ENCODE measurements at places on chromosomes 11 and 22.

DNA sequence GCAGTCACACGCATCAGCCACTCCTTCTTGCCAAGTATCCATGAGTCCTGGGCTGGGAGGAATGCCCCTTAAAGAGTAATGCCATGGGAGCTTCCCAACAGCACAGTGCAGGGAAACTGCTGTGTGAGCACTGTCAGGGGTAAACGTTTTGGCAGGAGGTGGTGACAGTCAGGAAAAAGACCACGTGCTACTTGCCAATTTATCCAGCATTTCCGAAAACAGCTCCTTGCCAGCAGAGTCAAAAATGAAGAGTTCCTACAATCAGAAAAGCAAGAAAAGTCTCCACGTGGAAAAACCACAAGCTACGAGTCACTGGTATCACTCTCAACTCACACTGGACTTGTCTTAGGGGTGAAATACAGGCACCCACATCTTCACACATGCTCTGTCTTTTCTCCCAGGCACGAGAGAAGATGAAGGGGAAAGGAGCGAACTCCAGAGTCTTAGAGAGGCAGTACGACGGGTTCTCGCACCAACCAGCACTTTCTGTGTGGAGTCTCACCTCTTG, 9.9 kb downstream of the IFT27 start:
- H3K27ac ChIP-seq, result no peak overlapping the region
- DNase-seq, result no peak
- H3K36me3 ChIP-seq, result peaks cover 50% of the 10 kb centered on the region
- H3K4me1 ChIP-seq, result peaks cover 15% of the 10 kb centered on the region

DNA sequence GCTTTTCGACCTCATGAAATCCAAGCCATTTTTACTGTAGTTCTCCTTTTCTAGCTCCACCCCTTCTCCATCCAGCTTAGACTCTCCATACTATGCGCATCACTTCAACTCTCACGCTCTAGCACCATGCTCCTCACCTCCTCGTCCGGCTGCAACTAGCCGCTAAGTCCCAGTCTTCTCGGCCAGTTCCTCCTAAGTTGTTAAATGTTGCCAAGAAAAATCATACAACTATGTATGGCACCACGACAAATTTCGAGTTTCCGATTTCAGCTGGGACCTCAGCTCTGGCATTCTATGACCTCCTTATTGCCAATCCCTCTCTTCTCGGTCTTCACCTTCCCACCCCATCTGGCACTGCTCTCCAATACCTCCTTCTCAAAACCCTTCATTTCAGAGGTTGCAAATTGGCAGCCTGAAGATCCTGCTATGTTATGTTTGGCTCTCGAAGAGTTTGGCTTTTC, 1.0 kb downstream of the ZNF70 start:
- peak overlapping the region; percentile 89 for H3K4me3 ChIP-seq
- DNase-seq, result no peak
- H3K4me1 ChIP-seq, result peaks cover 34% of the 10 kb centered on the region
- H3K27me3 ChIP-seq, result peaks cover 6% of the 10 kb centered on the region
- no peak overlapping the region for H3K27ac ChIP-seq

DNA sequence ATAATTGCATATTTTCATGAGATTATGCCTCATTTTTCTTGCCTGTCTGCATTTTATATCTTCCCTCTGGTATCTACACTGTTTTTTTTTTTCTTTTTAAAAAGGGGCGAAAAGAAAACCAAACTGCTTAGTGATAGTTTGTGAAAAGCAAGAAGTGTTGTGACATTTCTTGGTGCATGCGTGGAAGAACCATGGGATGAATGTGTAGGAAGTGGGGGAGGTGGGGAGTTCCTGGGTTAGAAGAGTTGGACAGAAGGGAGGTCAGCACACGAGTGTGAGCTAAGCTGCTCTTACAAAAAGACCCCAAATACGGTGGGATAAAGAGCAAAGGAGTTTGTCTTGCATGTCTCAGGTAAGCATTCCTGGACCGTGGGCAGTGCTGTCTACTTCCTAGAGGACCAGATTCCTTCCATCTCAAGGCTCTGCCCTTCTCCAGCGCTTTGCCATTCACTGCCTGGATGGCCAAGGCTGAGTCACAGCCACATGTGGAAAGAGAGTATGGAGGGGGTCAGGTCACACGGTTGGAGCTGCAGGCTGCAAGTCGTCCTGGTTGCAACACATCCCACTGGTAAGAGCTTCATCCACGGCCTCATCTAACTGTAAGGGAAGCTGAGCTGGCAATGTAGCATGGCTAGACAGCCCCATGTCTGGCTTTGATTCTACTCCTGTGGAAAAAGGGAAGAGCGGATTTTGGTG, 300.6 kb downstream of the DDX10 start:
- no peak overlapping the region for H3K27ac ChIP-seq
- no peaks in the 10 kb centered on the region for H3K36me3 ChIP-seq
- H3K4me1 ChIP-seq, result peaks cover 14% of the 10 kb centered on the region
- H3K4me3 ChIP-seq, result no peak overlapping the region
- DNase-seq, result no peak
- H3K27me3 ChIP-seq, result peaks cover 8% of the 10 kb centered on the region

DNA sequence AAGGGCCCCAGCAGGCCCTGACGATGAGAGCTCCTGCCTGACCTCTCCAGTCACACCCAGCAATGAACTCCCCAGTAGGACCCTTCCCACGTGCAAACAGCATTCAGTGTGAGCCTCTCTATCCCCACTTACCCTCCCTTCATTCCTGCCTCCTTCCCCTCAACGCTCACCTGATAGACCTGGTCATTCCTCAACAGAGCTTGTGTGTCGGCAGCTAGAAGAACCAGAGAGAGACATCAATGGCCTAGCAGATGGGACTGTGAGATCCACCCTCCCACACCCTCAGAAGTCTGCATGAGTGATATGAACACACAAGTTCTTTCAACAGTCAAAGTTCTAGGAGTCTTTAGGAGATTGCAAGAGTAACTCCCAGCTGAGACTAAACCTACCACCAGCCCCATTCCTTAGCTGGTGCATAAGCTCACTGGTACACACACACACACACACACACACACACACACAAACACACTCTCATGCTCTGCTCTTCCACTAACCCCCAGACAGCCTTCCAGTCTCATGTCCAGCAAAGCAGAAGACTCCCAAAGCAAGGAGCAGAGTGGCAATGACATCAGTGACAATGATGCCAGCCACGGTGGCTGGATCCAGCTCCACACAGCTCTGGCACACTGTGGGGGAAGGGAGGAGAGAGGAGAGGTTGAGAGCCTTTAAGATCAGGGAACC, 3.1 kb downstream of the CD3D start:
- H3K4me1 ChIP-seq, result peaks cover 5% of the 10 kb centered on the region
- H3K36me3 ChIP-seq, result no peaks in the 10 kb centered on the region
- no peak for DNase-seq
- peaks cover 22% of the 10 kb centered on the region for H3K27me3 ChIP-seq
- no peak overlapping the region for H3K27ac ChIP-seq

- no peak overlapping the region for H3K27ac ChIP-seq
- no peaks in the 10 kb centered on the region for H3K36me3 ChIP-seq
- H3K4me3 ChIP-seq, result no peak overlapping the region
- H3K4me1 ChIP-seq, result no peaks in the 10 kb centered on the region
- no peaks in the 10 kb centered on the region for H3K27me3 ChIP-seq
These were observed 120.1 kb upstream of the SLC5A12 start for GRCh38 chr11:26841818-26842473.

- H3K27ac ChIP-seq, result no peak overlapping the region
- no peak for DNase-seq
- H3K36me3 ChIP-seq, result peaks cover under 1% of the 10 kb centered on the region
- no peaks in the 10 kb centered on the region for H3K27me3 ChIP-seq
These were observed 4.3 kb downstream of the ZFTA start for GRCh38 chr11:63764340-63764678.

GRCh38 chr11:77854838-77855237, 33.9 kb downstream of the AAMDC start:
- no peak overlapping the region for H3K27ac ChIP-seq
- H3K4me1 ChIP-seq, result peaks cover 5% of the 10 kb centered on the region
- peaks cover 88% of the 10 kb centered on the region for H3K36me3 ChIP-seq
- no peak overlapping the region for H3K4me3 ChIP-seq
- H3K27me3 ChIP-seq, result peaks cover 3% of the 10 kb centered on the region

All from nephron progenitor cell (in vitro differentiated cells).